ENCODE measurements at places on chromosomes 1 and 21.

GRCh38 chr1:172700556-172700955, 41.7 kb downstream of the FASLG start:
- ATAC-seq, result no peak

- peak; percentile 93 for ATAC-seq
Observed at GRCh38 chr1:55127827-55128343, 87.3 kb downstream of the USP24 start.

DNA sequence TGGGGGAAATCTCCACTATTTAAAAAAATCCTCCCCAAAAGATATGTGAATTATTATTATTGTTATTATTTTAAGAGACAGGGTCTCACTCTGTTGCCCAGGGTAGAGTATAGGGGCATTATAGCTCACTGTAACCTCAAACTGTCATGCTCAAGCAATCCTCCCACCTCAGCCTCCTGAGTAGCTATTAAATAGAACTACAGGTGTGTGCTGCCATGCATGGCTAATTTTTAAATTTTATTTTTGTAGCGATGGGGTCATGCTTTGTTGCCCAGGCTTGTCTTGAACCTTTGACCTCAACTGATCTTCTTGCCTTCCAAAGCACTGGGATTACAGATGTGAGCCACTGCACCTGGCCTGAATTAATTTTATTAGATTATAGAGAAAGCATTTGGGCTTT, 116.8 kb downstream of the RABGAP1L start:
- no peak for ATAC-seq

DNA sequence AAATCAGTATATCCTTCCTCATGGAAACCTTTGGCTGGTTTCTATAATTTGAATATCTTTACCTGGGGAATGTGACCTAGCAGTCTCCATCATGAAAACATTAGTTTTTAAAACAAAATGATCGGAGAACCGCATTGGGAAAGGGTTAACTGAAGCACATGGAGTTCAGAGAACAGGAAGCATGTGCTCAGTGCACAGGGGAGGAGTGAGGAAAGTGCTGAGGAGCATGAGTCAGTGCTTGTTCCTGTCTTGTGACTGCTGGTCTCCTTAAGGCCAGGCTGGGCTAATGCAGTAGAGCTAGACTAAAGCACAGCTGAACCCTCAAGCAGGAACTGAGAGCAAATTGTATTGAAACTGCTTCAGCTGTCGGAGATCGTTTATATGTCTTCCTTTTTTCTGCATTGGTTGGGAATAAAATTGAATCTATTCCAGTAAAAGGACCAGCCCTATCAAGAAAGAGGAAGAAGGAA, 5.8 kb downstream of the IFI16 start:
- ATAC-seq, result peak; percentile 97

DNA sequence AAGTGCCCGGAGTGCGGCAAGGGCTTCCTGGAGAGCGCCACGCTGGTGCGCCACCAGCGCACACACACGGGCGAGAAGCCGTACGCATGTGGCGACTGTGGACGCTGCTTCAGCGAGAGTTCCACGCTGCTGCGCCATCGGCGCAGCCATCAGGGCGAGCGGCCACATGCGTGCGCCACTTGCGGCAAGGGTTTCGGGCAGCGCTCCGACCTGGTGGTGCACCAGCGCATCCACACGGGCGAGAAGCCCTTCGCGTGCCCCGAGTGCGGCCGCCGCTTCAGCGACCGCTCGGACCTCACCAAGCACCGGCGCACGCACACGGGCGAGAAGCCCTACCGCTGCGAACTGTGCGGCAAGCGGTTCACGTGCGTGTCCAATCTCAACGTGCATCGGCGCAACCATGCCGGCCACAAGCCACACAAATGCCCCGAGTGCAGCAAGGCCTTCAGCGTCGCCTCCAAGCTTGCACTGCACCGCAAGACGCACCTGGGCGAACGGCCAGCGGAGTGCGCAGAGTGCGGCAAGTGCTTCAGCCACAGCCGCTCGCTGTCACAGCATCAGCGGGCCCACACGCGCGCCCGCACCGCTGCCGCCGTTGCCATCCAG, 10.0 kb downstream of the ZNF672 start:
- no peak for ATAC-seq

- no peak for ATAC-seq
Observed at GRCh38 chr1:49028396-49028795, 251.7 kb upstream of the BEND5 start.

DNA sequence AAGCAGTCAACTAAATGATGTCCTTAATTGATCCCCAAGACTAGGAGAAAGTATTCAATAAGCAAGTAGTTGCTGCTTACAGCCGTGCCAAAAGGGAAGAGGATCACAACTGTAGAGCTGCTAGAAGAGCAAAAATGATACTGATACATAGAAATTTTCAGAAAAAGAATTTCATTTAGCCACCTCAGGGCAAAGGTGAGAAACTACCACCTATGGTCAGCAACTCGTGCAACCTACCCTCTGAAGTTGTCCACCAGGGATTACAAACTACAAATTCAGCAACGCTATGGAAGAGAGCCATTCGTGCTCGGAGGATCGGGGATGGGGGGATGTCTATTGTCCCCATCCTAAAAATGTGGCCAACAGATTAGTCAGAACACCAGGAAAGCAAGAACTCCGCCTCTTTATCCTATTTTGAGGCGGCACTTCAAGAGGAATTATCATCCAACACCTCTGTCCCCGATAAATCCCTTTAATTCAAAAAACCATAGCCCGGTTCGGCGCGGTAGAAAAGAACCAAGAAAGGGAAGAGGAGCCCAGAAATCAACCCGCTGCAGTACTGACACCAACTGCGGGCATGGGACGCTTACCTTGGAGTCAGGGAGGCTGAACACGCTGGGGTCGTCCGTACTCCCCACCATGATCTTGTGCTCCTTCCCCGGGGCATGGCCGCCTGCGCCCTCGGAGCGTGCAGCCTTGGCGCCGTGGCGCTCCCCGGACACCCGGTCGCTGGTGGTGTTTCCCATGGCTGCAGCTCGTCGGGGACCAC, 687 bp downstream of the PRKAB2 start:
- ATAC-seq, result no peak
